ENCODE measurements at places on chromosomes 7 and 10.

- DNase-seq = no peak
Observed at GRCh38 chr7:18262058-18262457, 233.5 kb upstream of the HDAC9 start.

GRCh38 chr7:123995617-123996326, 37.1 kb downstream of the TMEM229A start:
- no peak for DNase-seq

DNA sequence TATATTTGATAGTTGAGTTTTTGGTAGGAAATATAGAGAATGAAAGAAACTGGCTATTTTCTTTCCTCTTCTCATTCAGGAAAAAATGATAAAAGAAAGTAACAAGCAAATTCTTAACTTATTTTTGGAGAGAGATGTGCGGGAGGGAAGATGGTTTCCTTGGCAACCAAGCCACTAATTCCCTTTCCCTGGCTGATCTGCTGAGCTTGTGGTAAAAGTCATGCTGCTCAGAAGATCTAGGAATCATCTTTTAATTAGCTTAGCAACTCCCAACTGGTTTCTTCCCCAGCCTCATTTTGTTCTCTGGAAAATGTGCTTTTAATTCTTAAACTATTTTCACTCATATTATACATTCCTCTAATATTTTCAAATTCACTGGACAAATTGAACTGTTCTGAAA, 11.8 kb downstream of the UROS start:
- no peak for DNase-seq

- no peak for DNase-seq
Observed at GRCh38 chr10:30063099-30063498, 3.7 kb upstream of the JCAD start.

DNA sequence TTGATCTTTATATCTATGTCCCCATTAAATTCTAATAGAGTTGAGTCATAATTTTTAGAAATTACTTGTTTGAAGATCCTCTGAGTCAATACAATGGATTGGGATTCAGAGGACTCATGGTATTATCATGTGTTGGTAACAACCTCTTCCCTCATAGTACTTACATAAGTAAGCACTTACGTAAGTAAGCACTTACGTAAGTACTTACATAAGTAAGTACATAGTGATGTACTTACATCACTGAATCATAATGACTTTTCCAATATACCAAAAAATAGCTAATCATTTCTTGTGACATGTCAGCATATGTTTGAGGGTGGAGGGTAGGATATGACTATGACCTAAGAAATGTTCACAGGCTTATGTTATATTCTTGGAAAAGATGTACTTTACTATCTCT, 740.5 kb downstream of the SORCS1 start:
- no peak for DNase-seq

- DNase-seq = no peak
Observed at GRCh38 chr10:111113238-111113960, 36.6 kb downstream of the ADRA2A start.

DNA sequence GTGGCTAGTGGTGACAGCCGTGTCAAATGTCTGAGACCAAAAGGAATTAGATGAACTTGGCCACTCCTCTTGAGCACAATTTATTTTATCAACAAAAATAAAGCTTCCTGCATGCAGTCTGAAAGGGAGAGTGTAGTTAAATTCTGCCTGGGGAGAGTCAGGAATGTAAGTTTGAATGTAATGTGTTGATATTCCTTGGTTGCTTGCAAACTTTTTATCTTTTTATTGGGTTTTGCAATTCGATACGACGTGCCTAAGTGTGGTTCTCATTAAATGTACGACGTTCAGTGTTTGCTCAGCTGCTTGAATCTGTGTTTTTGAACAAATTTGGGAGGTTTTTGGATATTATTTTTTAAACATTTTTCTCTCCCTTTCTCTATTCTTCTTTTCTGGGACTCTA, 839.9 kb downstream of the CCSER2 start:
- DNase-seq = no peak

DNA sequence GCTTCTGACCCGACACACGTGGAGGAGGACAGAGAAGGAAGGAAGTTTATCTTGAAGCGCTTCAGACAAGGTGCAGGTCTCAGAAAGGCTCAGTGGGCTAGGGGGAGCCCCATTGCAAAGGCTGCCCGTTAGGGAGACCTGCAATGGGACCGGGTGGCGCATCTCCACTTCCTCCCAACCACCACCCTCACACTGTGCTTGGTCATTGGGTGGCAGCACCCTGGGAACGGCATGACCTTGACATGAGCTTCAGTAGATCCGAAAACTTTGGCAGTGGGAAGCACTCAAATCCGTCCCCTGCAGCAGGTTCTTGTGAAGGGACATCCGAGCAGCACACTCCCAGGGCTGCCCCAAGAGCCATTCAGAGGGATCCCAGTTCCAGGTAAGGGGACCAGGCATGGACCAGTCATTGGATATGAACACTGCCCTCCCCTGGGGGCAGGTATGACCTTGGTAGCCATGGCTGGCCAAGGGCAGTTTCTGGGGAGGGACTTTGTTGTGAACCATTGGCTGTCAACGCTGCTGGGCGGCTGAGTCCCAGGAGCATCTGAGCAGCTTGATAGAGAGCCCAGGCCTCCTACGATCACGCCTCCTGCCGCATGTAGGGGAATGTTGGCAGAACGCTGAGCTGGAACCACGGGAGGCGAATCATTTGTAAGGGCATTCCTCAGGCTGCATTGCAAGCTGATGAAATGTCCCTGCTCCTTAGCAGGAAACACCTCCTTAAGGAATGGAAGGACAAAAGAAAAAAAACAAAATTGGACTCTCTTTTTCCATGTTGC, 31.7 kb downstream of the GALNTL5 start:
- DNase-seq = no peak

- DNase-seq = peak; percentile 65
Observed at GRCh38 chr10:124417895-124418725, 613 bp downstream of the OAT start.

DNA sequence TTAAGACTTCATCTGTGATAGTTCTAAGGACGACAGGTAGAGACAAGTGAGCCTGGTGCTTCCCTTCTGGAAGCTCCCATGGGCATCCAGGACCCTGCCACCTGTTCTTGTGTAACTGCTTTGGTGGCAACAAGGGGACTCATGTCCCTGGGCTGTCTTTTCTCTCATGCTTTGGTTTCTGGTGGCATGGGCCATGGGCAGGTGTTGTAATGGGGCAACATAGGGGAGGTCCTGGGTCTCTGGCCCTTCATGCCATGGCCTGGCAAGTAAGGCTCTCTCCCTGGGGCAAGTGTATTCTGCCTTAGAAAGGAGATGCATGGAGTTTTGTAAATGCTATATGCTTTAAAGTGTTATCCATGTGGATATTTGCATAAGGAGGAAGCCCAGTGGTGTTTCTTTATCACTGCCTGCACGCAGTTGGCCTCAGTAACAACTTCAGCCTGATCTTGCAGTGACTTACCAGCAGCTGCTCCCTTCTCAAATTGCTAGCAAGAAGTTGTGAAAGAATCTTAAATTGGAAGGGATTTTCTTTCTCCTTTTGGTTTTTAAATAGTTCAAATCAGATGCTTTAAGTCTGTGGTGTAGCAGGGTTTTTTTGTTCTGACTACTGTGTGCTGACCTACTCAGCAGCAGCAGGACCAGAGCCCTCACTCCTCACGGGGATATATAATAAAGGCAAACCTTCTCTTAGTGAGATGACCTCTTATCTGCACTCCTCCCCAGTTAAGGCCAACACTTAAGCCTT, 39.9 kb downstream of the OGDH start:
- DNase-seq = no peak

- no peak for DNase-seq
Observed at GRCh38 chr7:141074997-141075396, 1.1 kb downstream of the TMEM178B start.

GRCh38 chr7:157235357-157236333, 96.9 kb downstream of the UBE3C start:
- no peak for DNase-seq

DNA sequence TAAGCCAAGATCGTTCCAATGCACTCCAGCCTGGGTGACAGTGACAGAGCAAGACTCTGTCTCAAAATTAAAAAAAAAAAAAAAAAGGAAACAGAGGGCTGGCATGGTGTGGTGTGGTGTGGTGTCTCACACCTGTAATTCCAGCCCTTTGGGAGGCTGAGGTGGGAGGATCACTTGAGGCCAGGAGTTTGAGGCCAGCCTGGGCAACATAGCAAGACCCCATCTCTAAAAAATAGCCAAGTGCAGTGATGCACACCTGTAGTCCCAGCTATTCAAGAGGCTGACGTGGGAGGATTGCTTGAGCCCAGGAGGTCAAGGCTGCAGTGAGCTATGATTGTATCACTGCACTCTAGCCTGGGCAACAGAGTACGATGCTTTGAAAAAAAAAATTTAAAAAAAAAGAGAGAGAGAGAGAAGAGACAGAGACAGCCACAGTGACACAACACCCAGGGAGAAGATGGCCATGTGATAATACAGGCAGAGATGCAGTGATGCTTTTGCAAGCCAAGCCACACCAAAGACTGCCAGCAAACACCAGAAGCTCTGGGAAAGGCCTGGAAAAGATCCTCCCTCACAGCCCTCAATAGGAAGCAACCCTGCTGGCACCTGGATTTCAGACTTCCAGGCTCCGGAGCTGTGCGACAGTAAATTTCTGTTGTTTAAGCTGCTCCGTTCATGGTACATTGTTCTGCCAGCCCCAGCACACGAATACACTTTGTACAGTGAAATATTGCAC, 19.3 kb upstream of the SRRM3 start:
- no peak for DNase-seq

DNA sequence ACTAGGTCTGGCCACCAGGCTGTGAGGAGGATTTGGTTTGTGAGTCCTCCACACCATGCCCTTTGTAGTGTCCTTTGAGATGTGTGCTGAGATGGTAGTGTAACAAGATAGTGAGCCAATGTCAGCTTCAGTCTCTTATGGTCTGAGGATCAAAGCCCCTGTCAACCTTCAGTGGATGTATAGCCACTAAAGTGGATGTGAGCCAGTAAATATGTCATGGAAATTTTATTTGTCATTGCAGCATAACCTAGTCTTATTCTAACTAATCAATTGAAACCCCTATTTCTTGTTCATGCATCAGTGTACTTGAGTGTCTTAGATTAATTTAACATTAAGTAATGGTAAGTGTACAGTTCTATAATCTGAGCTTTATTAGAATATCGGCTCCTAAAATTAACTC, 51.0 kb upstream of the WAC start:
- no peak for DNase-seq

GRCh38 chr10:3625959-3626751, 158.9 kb downstream of the KLF6 start:
- DNase-seq = no peak

- DNase-seq = no peak
Observed at GRCh38 chr7:67781841-67782240, 785.2 kb downstream of the TYW1 start.

DNA sequence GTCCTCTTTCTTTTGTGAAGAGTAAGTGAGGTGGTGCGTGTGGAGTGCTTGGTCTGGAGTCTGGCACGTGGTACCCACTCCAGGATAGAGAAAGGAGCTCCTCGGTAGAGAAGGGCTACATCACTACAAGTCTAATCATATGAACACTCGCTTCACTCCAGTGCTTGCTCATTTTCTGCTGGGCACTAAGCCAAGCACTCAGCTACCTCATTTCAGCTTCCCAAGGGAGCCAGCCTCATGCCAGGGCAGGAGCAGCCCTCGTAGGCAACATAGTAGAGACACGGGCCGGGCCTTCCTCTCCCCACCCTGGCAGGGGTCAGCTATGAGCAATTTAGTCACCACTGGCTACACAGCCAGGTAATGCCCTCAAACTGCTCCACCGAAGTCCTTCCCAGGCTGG, 11.4 kb upstream of the HSPA12A start:
- no peak for DNase-seq

GRCh38 chr10:104521901-104522694, 119.0 kb upstream of the SORCS3 start:
- no peak for DNase-seq

- no peak for DNase-seq
Observed at GRCh38 chr7:117072620-117073118, 119.4 kb downstream of the ST7 start.

GRCh38 chr10:78624791-78625190, 444.0 kb upstream of the ZMIZ1 start:
- no peak for DNase-seq

DNA sequence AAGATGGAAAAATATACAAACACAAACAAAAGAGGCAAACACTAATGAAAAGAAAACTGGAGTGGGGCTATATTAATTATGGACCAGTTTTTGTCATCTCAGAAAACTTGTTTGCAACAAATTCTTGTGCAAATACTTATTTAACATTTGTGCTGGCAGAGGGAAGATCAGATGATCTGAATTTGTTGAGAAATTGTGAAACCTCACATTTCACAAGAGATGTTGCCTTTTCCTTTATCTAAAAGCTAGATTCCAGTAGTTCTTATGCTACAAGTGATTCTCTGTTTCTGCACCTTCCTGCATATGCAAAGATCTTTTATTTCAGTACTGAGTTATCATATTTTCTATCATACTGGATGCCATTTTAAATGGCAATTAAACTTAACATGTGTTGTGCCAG, 320.7 kb downstream of the SUGCT start:
- no peak for DNase-seq

DNA sequence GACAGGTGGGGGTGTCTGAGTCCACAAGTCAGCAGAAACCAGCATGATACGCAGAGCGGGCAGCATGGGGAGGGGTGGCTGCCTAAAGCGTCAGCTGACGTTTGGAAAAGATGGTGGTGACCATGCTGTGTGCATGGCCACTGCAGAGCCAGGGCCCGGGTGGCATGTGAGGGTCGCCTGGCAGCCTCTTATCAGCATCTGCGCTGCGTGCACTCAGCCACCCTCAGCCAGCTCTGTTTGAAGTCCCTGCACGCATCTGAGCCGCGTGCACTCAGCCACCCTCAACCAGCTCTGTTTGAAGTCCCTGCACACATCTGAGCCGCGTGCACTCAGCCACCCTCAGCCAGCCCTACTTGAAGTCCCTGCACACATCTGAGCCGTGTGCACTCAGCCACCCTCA, 61.5 kb downstream of the WDR37 start:
- no peak for DNase-seq

- no peak for DNase-seq
Observed at GRCh38 chr7:124908259-124908658, 21.4 kb downstream of the POT1 start.

GRCh38 chr7:151827620-151828019, 49.3 kb downstream of the PRKAG2 start:
- no peak for DNase-seq

- no peak for DNase-seq
Observed at GRCh38 chr7:157830331-157830730, 493.5 kb downstream of the DNAJB6 start.

- no peak for DNase-seq
Observed at GRCh38 chr10:44511166-44511565, 126.3 kb upstream of the CXCL12 start.

DNA sequence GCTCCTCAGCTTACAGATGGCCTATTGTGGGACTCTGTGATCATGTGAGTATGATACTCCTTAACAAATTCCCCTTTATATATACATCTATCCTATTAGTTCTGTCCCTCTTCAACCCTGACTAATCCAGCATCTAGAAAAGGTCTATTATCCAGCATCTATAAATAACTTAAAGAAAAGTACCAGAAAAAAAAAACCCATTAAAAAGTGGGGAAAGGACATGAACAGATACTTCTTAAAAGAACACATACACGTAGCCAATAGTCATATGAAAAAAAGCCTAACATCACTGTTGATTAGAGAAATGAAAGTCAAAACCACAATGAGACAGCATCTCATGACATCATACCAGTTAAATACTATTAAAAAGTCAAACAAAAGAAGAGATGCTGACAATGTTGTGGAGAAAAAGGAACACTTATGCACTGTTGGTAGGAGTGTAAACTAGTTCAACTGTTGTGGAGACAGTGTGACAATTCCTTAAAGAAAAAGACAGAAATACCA, 549.5 kb upstream of the GRM3 start:
- no peak for DNase-seq

GRCh38 chr7:29871787-29872398, 65.6 kb downstream of the WIPF3 start:
- no peak for DNase-seq

All from endothelial cell (in vitro differentiated cells).